ENCODE measurements at places on chromosomes 2 and 18.
A peak's percentile ranks its signal among the peaks of the same experiment; 100 is the strongest.

DNA sequence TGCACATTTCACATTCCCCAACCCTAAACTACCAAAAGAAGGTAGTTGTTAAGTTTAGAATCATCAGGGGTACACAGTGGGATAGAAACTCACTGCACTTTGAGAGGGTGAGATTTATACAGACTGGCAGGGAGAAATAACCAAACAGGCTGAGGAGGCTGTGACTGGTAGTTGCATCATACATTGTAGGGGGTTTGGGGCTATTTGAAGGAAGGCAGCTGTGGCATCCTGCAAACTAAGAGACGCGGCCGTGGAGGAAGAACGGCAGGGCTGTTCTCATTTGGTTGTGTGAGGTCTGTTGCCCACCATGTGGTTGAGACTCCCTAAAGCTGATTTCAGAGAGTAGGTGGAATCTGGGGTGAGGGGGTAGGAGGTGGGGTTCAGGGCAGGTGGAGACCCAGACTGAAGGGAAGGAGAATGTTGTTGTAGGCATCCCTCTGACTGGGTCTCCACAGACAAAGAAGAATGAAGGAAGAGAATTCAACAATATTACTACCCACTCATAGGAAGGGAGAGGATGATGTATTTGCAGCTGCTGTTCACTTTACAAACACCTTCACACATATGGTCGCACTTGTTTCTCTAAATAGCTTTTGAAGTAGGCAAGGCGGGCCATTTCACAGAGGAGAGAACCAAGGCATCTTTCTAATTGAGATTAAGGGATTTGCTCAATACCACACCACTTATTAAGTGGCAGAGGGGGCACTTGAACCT lies 170.9 kb upstream of the SIX2 start:
- no peak for DNase-seq

DNA sequence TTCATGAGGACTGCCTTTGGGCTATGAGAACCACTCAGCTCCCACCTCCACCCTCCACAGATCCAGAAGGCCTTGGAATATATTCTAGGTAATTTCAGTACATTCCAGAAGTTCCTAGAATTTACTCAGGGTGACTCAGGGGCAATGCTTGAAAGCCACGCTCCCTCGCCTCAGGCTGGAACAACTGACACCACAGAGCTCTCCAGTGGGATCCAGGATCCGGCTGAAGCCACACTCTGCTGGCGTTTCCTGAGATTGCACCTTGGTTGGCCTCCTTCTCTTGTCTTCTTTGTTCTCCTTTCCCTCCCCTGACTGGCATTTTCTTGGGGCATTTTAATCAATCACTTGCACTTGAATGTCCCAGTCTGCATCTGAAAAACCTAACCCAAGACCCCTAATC lies 92.6 kb upstream of the KCNE4 start:
- DNase-seq, result peak; percentile 77

DNA sequence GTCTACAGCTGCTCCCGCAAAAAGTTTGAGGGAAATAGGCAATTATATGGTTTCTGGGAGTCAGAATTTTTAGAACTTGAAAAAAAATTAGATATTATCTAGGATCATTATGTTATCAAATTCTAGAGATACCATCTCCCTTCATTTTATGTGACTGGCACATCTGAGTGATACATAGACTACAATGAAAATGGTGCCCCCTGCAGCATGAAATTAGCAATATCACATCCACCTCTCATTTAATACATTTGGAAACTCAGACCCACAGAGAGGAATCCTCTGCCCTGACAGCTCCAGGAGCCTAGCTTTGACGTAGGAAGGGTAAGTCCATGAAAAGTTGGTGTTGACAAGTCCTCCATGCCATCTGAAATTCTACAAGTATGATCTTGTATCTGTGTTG lies 381.6 kb downstream of the SUCLG1 start:
- no peak for DNase-seq

DNA sequence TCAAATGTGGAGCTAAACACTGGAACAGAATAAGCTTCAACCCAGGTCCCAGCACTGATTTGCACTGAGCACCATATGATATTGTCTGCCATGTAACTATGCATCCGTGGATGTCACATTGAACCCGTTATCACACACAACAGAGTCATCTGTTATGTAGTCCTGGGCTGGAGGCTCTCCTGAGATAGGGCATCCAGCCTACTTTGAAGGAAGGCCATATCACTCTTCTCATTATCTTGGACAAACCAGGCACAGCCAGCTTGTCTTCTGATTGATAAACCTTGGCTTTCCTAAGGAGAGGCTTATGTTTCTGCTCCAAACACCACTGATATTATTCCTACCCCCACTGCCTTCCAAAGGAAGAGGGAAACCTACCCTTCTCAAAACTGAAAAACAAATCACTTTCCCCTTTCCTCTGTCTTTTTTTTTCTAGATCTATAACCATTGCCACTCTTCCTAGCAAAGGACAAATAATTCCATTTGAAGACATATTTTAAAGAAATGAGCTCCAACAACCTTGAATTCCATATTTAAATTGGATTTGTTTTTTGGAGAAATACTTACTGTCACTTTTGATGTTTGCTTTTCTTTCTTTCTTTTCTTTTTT lies 16.4 kb downstream of the RSAD2 start:
- DNase-seq, result no peak

All from fibroblast of skin of left biceps (primary cell).